Caudate nucleus (tissue), 63 donors: ENCODE measurements at places on chromosomes 7 and 10.

GRCh38 chr10:110081911-110082310 lies 74.1 kb downstream of the ADD3 start:
- DNase-seq = no peak

GRCh38 chr7:6056616-6057015 lies 25.4 kb downstream of the ANKRD61 start:
- DNase-seq = no peak

- no peak for DNase-seq
Observed at GRCh38 chr10:11042357-11042756, 24.7 kb downstream of the CELF2 start.

DNA sequence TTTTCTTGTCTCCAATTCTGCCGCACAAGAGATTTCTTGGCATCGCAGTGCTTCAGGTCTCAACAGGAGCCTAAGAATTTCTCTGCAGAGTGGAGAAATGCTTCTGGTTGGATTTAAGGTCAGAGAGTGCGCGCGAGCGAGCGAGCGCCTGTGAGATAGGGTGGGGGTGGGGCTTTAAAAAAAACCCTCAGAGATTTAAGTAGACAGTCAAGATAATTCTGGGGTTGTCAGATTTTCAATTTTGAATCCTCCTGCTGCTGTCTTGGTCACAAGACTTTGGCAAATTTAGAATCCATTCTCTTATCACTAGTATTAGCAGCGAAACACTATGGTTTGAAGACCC lies 49.7 kb downstream of the CPEB3 start:
- no peak for DNase-seq

DNA sequence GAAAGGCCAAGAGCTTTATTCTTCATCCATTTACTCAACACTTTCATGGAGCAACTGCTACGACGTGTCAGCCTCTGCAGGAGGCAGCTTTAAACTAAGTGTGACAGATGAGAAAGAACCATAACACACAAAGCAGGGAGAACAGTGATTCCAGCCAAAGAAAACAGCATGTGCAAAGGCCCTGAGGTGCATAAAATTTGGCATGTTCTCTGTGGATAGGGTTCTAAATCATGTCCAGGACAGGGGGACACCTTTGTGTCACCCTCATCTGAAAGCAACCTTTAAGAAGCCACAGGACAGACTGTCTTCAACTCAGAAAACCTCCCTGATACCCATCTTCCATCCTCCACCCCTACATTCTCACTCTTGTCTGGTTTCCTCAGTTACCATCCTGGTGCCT lies 116.6 kb downstream of the KCNMA1 start:
- DNase-seq = no peak

DNA sequence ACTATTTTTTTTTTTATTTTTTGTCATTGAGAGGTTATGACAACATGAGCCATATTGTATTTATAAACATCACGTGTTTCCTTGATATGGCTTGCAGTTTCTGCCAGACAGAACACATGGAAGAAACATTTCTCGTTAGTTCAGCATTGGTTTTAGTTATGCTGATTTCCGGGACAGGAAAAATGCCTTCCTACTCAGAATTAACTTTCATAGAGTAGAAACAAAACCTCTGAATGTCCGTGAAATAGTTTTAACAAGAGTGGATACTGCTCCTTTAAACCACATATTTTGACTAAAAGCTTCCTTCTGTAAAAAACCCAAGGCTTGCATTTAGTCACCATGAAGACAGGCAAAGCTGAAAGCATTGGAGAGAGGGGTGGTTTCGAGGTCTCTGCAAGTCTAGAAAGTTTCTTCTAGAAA lies 240.4 kb downstream of the KIAA1217 start:
- DNase-seq = no peak

DNA sequence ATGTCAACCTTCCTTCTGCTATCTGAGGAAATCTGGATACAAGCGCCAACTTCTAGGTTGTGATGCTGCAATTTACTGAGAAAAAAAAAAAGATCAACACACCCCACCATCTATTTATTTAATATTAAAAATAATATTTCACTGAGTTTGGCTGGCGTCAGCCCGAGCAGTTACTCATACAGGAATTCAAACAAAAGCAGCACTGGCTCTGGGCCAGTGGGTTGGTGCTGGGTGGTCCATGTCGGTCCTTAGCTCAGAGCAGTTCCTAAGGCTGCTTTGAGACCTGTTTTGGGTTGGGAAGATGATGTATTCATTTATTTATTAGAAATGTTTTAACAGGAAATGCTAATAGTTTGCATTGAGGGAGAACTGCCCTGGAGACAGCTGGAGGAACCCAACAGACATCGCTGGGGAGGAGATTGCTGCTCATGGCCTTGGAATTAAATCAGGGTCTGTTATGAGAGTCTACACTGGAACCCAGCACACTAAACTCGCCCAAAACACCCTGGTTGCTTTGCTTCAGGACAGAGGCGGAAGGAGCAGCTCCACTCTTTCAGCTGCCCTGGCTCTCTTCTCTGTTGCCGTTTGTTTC lies 36.3 kb upstream of the GOT1 start:
- no peak for DNase-seq

DNA sequence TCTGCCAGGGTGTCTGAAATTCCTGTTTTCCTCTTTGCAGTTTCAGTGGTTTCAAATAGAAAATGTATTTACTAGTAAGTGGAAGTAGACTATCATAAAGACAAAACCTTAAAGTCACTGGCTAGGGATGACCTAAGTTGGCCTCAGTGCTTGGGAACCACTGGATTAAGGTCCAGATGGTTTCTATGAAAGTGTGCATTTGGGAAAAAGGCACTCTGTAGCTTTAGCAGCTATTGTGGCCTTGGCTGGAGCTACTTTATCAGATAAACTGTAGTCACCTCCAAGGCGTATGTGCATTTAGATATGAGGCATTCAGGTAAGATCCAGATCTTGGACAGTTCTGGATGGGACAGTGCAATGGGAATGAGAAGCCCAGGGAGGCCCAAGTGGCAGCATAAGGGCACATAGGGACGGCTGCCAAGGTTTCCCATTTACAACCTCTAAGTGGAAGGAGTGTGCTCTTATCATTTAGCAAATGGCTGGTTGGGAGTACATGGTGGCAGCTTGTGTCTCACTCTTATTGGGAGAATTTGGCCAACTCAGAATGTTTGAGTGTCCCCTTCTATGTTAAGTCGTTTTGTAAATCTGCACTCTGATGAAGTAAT lies 185.6 kb downstream of the LRMDA start:
- no peak for DNase-seq

DNA sequence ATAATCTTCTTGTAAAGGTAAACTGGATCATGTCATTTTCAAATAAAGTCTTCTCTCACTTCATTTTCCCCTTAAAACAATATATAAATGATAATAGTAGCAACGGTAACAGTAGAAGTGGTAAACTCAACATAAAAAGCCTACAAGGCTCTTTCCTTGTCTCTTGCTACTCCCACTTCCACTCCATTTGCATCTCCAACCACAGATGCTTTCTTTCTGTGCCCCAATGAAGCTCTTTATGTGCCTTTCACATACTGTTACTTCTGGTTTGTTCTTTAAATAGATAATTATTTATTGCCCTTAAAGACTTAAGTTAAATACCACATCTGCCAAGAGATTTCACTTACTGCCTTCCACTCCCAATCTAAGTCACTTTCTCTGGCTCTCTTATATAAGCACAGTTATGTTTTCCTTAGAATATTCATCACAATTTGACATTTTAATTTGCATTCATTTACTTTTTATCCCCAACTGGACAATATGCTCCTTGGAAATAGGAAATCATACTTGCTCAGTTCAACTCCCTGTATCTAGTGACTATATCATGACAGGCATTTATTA lies 149.9 kb downstream of the CRPPA start:
- no peak for DNase-seq

DNA sequence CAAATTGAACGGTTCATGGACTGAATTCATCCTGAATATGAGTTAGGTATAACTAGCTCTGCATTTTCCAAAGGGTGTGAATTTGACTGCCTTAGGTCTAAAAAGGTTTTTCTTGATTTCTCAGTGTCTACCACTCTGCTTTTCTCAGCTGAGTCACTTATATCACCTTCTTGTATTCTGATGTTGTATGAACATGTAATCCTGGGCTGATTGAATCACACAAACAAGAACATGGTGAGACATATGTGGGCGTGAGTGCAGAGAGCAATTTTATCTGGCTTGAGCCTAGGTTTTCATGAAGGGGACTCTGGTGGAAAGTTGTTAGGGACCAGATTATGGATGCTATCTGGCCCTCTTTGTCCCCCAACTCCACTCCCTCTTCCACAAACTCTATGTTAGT lies 239.8 kb downstream of the SUGCT start:
- no peak for DNase-seq

- DNase-seq = no peak
Observed at GRCh38 chr10:132412316-132413192, 15.6 kb downstream of the PWWP2B start.
